Smooth muscle cell of trachea (primary cell): ENCODE measurements at places on chromosomes 13 and 19. TPM values are rescaled to one million over a fixed set of nuclear protein-coding genes. Genes with fewer than 3 reads are reported as not detected.

Gene LRRC4B
- under 0.01 and 2.0 TPM in 2 replicates for total RNA-seq

Gene TNFRSF19
- 117 and 144 TPM in 2 replicates for total RNA-seq

Gene RFPL4A
- total RNA-seq = not detected in 2 replicates

Gene PROZ
- total RNA-seq = not detected in 2 replicates

Gene ADAMTSL5
- 5.7 and 11.7 TPM in 2 replicates for total RNA-seq

Gene F10
- total RNA-seq = 9.3 and 33.4 TPM in 2 replicates

Gene SMIM24
- not detected in 2 replicates for total RNA-seq

Gene CDC42EP5
- 28.1 and 51.9 TPM in 2 replicates for total RNA-seq

Gene GDF15
- 37.7 and 138 TPM in 2 replicates for total RNA-seq

Gene ATXN8OS
- total RNA-seq = not detected in 2 replicates

Gene SLITRK6
- total RNA-seq = 0.83 and 1.5 TPM in 2 replicates

Gene KLF12
- total RNA-seq = 11.6 and 14.4 TPM in 2 replicates

Gene TMEM59L
- total RNA-seq = 0.29 and 4.6 TPM in 2 replicates
